RCC 7860 (cell line): ENCODE measurements at places on chromosomes 3 and 15.

DNA sequence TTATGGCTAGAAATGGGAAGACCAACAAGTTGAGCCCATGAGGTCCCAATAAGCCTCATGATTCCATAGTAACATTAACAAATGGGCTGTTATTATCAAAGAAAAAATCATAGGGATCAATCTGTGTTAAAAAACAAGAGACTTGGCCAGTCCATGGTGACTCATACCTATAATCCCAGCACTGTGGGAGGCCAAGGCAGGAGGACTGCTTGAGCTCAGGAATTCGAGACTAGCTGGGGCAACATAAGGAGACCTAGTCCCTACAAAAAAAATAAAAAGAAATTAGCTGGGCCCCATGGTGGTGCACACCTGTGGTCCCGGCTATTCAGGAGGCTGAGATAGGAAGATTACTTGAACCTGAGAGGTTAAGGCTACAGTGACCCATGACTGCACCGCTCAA lies 124.8 kb downstream of the DMXL2 start:
- no peak for DNase-seq

- DNase-seq = no peak
These were observed 9.2 kb downstream of the PLIN1 start for GRCh38 chr15:89669941-89670340.

DNA sequence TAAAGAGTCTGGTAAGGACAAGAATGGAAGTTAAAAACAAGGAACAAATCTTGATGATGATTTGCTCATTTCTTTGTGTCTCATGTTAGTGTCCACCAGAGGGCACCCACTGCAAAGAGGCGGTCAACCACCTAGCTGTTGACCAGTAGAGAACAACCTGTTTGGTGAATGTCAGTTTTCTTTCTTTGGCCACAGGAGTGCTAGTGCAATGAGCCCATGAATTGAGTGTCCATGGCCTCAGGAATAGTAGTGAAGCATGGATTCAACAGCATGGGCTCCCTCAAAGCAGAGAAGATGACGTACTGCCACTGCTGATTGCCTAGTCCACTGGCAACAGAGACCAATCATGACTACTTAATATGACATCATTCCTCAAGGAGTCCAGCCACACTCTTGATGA lies 10.7 kb upstream of the CNTN6 start:
- DNase-seq = peak; percentile 44

GRCh38 chr3:2838546-2839157 lies 271.5 kb downstream of the IL5RA start:
- DNase-seq = no peak

DNA sequence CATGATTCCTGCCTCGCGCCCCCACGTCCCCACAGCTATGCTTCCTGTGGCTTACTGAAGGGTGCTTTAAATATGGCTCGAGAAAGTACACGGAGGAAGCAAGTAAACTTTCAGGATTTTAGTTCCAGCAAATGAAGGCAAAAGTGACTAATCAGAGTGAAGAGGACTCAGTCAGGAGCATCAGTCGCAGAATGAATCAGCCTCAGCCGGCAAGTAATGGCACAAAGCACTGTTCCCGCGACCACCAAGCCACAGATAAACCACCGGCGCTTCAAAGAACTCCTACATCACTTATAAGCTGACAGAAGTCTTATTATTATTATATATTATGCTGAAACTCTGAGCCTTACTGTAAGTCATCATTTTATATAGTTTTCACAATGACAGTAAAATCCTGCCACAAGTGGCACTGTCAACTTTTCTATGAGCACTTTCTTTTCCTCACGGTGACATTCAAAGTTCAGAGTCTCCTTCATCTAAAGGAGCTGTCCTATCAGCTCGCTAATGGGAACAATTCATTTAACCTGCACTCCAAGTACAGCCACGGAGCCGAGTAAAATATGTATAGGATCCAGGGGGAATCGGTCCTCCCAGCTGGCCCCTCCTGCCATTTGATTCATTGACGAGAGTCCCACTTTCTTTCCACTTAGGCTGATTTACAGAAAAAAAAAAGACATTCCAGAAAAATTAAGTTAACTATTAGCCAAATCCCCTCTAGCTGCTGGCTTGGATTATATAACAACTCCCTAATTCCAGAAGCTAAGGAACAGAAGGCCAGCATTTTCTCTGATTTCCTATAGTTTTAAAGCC lies 217.0 kb upstream of the ICE2 start:
- no peak for DNase-seq

DNA sequence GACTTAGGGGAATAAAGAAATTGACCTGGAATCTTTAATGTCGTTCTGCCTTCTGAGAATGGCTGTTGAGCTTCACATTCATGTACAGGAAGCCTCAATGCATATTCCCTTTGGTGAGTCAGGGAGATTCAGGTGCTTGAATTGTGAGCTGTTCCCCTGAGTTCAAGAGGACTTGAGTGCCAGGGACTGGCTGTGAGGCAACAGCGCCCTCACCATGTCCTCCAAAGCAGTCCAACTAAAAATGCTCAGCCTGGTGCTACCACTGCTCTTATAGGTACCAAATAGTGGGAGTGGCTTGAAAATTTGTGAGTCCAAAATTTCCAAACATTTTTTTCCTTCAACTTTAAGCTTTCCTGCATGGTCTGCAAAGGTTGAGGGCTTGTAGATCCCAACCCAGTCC lies 54.1 kb downstream of the LEO1 start:
- DNase-seq = no peak

DNA sequence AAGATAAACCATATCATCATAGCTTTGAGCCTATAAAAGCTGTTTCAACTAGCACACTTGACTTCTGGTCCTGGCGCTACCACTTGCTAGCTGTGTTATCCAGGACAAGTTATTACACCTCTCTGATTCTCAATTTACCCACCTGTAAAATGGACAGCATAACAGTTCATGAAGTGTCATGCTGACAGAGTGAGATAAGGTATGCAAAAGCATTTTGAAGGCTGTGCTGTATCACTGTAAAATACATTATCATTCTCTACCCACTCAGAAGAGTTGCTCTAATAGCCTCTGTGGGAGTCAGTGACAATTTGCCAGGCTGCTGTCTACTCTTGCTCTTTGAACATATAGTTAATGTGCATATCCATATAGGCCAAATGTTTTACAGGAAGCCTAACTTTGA lies 93.0 kb downstream of the SSR3 start:
- DNase-seq = no peak

- DNase-seq = peak; percentile 50
These were observed 172.0 kb downstream of the STT3B start for GRCh38 chr3:31704591-31705179.

DNA sequence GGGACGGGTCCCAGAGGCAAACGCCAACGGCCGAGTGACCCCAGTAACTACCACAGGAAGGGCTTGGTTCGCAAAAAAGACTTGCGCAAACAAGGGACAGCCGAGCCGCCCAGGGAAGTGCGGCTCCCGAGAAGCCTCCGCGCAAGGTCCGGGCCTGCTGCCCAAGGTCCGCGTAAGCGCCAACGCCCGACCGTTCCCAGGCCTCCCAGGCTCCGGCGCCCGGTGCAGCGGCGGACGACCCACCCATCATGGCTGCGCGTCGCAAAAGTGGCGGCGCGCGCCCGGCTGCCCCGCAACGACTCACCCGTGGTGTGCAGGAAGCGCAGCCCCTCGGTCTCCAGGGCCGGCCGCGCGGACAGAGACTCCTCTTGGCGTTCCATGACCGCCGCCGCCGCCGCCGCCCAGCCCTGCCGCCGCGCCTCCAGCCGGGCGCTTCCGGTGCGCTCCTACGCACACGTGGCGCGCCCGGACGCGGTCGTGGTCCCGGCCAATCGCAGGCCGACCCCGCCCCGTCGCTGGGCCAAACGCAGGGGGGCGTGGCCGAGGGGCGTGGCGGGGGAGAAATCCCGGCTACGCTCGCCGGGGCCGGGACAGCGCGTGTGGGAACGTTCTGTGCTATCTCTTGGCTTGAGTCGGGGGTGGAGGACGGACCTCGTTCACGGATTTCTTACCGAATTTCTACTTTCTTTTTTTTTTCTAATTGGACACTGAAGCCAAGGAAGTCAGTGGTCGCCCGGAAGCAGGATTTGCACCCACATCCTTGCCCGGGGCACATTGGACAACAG lies at the start of gene SELENOS:
Gene SELENOS, minus strand, starts transcription at position 448 of the 785 bp plus-strand sequence. Its CDS starts 68 bp downstream, at position 380.
- peak; percentile 53 for DNase-seq

DNA sequence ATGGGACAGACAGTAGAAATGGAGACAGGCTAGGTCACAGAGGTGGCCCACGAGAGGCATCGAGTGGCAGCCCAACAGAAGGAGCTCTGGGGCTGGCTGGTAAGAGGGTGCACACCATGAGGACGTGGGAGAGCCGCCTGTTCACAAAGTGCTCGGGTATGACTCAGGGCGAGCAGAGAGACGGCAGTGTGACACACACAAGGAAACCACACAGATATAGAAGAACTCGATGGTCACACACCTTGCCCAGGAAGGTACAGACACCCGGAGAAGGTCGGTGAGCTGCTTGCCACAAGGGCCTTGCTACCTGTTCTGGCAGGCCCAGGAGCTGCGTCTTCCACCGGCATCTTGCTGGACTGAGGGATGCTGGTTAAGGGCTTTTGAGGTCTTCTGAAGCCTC lies 50.2 kb downstream of the CA12 start:
- DNase-seq = peak; percentile 69

GRCh38 chr3:76724706-76725105 lies 315.2 kb upstream of the ROBO2 start:
- DNase-seq = no peak

GRCh38 chr3:23405081-23405480 lies 202.0 kb downstream of the UBE2E2 start:
- no peak for DNase-seq

- DNase-seq = no peak
These were observed 3.6 kb upstream of the LRCH3 start for GRCh38 chr3:197787412-197787811.

DNA sequence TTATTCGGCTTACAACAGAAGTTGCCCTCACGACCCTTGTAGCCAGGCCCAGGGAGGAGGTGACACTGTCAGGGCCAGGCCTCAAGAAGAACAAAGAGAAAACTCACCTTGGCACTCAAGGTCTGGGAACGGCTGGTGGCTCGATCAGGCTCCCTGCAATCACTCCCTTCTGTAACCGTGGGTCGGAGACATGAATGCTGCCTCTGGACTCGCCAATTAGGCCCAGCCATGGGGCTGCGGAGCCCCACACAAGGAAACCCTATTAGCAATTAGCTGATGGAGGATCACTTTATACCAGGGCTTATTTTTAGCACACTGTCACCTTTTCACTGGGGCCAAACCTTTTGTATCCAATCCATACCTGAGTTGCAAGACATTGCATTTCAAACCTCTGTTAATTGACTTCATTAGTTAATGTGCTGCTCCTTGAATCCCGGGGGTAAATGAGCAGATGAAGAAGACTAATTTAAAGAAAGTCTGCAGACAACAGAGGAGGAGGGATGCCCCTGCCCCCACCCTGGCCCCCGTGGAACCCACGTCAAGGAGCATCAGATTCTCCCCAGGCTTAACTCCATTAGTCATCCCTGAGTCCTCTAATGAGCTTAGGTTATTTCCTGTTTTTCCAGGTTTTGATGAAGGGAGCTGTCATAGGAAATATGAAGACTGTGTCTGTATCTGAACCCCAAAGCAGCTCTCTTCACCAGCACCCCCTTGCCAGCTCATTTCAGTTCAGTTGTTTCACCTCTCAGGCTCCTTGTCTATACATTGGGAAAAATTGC lies 255.3 kb downstream of the RORA start:
- no peak for DNase-seq

GRCh38 chr3:109195815-109196214 lies 59.3 kb downstream of the C3orf85 start:
- peak; percentile 72 for DNase-seq

GRCh38 chr3:71415681-71416122 lies 167.8 kb downstream of the FOXP1 start:
- no peak for DNase-seq

DNA sequence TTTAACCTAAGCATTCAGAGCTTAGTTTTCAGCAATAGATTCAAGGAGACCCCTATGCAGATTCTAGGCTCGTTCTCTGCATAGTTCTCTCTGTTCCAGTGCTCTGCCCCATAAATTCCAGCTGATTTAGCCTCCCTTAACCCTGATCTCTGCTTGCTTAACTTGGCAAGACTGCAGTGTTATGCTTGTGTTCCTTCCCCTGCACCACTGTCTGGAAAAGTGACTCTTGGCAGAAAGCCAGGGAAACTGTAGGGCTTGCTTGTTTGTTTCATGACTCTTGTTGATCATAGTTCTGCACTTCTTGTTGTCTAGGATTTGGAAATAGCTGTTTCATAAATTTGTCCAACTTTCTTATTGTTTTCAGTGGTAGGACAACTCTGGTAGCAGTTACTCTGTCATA lies 40.1 kb downstream of the ANAPC13 start:
- no peak for DNase-seq

DNA sequence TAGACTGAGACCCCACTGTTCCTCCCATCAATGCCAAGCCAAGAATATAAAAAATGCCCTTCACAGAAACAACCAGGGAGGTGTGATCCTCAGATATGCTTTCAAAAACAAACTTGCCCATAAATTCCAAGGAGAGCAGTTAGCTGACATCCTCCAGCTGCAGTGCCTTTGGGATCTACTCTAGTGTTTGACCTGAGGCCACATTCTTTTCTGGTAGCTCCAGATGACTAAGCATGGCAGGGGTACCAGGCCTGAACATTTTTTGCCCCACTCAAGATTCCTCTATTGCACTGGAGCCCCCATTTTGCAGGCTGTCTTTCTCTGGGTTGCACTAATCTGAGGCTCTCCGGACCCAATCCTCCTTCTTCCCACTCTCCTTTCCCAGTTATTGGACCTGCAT lies 27.9 kb upstream of the ACP3 start:
- no peak for DNase-seq

DNA sequence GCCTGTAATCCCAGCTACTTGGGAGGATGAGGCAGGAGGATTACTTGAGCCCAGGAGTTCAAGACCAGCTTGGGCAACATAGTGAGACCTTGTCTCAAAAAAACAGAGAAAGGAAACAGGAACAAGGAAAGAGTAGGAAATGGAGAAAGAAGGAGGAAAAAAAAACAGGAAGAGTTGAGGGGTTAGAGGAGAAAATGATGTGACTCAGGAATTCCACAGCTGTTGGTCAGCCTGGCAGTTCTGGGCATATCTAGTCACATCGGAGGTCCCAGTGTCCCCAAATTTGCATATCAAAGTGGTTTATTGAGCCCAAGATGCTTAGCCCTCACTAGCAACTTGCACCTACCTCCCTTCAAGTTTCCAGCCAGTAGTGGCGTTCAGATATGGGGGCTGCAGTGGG lies 18.8 kb upstream of the JMJD7 start:
- DNase-seq = peak; percentile 36

DNA sequence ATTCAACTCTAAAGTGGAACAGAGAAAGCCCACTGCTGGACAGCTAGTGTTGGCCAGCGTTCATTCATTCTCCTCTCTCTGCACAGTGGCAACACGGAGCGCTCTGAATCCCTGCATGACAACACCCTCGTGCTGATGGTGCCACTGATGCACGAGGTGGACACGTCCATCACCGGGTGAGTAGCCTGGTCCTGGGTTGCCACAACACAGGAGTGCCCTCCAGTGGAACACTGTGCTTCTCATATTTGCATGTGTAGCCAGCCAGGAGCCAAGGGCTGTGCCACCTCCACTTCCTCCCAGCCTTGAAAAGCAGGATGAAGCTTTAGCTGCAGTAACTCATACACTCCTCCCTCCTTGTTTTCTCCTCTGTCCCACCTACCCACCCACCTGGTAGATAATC lies 120.0 kb upstream of the CTDSPL start:
- no peak for DNase-seq

GRCh38 chr15:94457661-94458060 lies 226.3 kb downstream of the MCTP2 start:
- no peak for DNase-seq

- no peak for DNase-seq
These were observed 7.9 kb upstream of the DOCK3 start for GRCh38 chr3:50666837-50667236.

- no peak for DNase-seq
These were observed 7.8 kb upstream of the NUP210 start for GRCh38 chr3:13427662-13428603.

- no peak for DNase-seq
These were observed 193.9 kb downstream of the ADAMTS17 start for GRCh38 chr15:100147828-100148227.
